H4 (cell line): ENCODE measurements at places on chromosomes 2 and 18.
A peak's percentile ranks its signal among the peaks of the same experiment; 100 is the strongest.

- DNase-seq, result peak; percentile 55
Measured at GRCh38 chr2:164840930-164841718, 499 bp downstream of the COBLL1 start.

- DNase-seq, result peak; percentile 56
Measured at GRCh38 chr2:39379643-39380524, 57.2 kb downstream of the MAP4K3 start.

GRCh38 chr18:50298443-50299284 lies 11.2 kb upstream of the CXXC1 start:
- DNase-seq, result no peak

- DNase-seq, result peak; percentile 69
Measured at GRCh38 chr2:196131384-196131937, 39.9 kb downstream of the STK17B start.

DNA sequence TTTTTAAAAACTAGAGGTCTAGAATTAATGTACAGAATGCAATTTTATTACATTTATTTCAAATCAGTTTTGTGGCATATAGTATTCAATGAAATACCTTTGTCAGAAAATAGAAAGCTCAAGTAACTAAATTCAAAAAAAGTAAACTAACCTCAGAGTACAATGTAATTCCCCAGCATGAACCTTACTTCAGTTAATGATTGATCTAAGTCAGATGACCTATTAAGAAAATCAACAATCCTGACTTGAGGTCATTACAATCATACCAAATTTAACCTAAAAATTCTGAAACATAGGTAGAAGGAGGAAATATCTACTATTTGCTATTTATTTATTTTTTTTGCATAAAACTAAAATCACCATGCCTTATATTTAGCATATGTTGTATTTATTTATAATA lies 142.9 kb downstream of the CCDC102B start:
- no peak for DNase-seq

GRCh38 chr2:168233726-168234406 lies 13.5 kb downstream of the STK39 start:
- no peak for DNase-seq

DNA sequence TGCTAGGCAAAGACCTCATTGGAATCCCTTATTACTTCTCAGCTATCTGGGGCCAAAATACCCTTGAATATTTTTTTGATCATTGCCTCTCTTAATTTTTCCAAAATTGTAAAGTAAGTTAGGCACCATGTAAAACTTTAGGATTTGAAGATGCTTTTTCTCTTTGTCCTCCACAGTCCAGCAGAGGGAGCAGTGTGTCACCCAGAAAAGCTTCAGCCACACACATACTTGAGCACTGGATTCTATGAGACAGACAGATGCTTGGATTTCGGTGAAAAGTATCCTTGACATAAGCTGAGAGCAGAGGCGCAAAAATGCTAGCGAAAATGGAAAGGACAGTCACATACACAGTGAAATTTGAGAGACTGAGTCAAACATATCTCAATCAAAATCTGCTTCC lies 74.7 kb upstream of the KCNJ3 start:
- DNase-seq, result peak; percentile 57

DNA sequence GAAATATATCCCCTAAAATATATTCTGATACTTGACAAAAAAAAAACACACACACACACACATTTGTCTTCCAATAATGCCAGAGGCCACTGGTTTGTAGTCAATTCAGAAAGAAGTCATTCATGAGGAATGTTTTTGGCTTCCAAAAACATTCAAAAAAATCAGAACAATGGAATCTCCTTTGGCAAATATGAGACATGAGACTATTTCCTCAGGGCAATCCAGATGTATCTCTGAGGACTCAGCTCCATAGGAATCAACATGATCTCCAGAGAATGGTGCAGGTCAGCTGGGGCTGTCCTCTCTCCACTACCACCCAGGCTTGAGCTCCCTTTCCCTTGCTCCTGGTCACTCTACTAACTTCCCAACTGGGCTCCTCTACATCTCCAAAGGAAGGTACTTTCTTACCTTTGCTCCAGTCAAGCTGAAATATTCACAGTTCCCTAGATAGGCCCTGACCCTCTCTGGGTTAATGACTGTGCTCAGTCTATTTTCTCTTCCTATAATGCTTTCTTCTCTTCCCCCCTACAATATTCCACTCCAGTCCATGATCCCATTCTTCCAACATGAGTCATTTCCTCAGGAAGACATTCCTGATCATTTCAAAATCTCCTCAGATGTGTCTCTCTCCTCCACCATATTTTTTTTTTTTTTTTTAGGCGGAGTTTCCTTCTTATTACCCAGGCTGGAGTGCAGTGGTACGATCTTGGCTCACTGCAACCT lies 145.3 kb downstream of the C1D start:
- DNase-seq, result peak; percentile 79

DNA sequence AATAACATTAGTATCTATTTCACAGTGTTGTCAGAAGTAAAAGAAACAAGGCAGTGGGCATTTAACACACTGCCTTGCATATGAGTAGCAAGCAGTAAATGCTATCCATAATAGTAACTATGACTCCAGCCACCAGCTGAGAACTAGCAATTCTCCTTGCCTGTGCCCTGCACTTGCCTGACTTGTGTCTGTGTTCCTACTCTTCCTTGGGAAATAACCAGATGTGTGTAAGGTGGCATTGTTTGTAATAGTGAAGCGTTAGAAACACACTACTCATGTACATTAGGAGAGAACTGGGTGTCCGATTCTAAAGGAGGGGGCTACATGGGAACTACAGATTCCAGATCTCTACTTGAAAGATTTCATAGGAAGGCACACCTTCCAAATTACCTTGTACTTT lies 197.8 kb downstream of the STK39 start:
- DNase-seq, result no peak

DNA sequence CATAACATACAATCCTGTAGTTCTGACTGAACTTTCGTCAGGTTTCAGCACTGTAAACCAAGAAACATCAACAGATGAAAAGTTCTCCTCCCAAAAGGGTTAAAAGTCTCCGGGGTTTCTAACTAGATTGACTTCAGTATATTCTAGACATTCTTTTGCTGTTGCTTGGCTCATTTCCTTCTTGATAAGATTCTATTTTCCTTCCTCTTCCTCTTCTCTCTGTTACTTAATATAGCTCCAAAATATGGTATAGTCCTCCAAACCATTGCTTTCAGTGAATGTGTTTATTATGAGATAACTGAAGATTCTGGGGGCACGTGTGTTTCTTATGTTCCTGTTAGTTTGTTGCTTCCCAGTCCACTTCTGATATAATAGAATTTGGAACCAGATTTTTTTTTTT lies 46.4 kb upstream of the MAP4K3 start:
- no peak for DNase-seq

- no peak for DNase-seq
Measured at GRCh38 chr2:144595686-144596072, 75.8 kb upstream of the ZEB2 start.

DNA sequence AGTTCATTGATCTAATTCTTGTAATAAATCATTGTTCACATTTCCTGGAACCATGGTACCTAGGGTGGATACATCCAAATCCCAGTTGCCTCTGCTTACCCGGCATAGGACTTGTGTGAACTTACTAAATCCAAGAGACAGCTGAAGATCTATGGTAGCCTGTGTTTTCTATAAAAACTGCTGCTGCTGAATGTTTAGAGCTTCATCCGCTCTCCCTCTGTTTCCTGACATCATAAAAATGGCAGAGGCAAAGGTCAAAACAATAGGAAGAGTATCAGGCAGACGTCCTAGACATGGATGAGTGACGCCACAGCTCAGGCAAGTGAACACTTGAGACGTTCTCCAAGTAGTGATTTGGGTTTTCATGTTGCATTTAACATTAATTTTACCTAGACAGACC lies 258.3 kb downstream of the ALPK2 start:
- DNase-seq, result no peak

GRCh38 chr2:240904216-240905175 lies 1.6 kb upstream of the CROCC2 start:
- no peak for DNase-seq

- no peak for DNase-seq
Measured at GRCh38 chr2:75456111-75456510, 104.6 kb downstream of the EVA1A start.

DNA sequence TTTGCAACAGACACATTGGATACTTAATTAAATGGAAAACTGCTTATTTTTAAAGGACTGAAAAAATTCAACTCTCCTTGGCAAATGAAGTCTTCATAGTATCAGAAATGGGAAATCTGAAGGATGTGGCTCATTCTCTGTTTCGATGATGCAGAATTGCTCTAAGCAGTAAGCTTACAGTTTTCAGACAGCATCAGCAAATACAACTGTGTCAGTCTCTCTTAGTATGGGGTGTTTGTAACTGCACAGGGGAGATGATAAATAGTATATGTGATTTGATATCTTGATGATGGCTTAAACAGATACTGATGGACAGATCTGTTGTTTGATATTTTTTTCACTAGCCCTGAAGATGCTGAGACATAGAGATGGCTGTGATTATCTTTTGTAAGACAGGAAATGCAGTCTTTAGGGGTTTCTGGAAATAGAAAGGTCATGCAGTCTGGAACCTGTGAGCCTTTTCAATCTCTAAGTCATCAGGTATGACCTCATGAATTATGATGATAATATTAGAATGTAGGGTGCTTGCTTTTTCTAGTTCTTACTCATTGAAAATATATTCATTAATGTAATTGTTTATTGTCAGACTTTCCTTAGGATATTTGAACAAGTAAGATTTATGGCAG lies 84.2 kb downstream of the SLC4A10 start:
- no peak for DNase-seq

- no peak for DNase-seq
Measured at GRCh38 chr2:27875089-27875881, 14.9 kb downstream of the RBKS start.

GRCh38 chr2:123596621-123597020 lies 428.5 kb upstream of the CNTNAP5 start:
- no peak for DNase-seq

GRCh38 chr2:45260946-45261345 lies 251.7 kb upstream of the SIX2 start:
- no peak for DNase-seq

- DNase-seq, result no peak
Measured at GRCh38 chr2:187900021-187900420, 345.8 kb upstream of the TFPI start.

DNA sequence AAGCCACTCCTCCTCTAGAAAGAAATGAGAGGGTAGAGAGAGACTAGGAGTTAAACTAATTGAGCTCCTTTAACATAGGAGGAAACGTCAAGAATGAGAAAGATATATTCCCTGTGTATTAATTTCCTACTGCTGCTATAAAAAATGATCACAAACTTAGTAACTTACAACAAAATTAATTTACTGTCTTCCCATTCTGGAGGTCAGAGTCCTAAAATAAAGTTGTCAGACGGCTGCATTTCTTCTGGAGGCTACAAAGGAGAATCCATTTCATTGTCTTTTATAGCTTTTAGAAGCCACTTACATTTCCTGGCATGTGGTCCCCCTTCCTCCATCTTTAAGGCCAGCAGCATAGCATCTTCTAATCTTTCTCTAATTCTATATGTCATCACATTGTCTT lies 26.9 kb downstream of the ICA1L start:
- no peak for DNase-seq

- no peak for DNase-seq
Measured at GRCh38 chr2:102636283-102636907, 17.0 kb downstream of the SLC9A2 start.

- no peak for DNase-seq
Measured at GRCh38 chr18:58247363-58247834, 203.4 kb downstream of the NEDD4L start.

GRCh38 chr2:241110607-241111439 lies 8.7 kb upstream of the MTERF4 start:
- DNase-seq, result no peak

DNA sequence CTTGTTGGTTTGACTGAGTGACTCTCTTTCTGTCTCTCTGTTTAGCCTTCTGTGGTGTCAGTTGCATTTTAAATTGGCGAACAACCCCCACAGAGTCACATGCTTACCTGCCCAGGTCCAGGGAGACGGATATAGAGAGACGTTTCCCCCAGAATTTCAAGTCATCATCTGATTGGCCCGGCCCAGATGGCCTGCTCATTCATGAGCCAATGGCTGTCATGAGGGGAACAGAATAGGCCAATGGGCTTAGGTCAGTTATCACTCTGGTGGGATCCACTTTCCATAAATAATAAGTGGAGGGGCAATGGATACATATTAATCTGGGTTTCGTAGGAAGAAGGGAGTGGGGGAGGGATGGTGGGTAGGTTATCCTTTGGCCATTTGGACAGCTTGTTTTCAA lies 150.0 kb upstream of the SPRED2 start:
- DNase-seq, result no peak

DNA sequence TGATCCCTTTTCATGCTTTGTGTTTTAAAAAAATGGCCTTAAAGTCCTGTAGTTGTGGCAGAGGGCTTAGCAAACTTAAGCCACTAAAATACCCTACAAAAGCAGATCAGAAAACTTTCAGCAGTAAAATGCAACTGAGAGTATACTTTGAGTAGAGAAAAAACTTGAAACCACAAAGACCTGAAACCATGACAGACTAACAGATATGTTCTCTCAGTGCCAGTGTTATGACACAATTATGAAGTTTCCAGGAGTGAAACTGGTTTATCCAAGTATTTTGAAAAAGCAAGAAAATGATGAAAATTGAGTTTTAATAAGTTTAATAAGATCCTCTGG lies 74.5 kb downstream of the SPRED2 start:
- DNase-seq, result no peak

- DNase-seq, result peak; percentile 89
Measured at GRCh38 chr2:88329815-88330603, 122.5 kb downstream of the FOXI3 start.

DNA sequence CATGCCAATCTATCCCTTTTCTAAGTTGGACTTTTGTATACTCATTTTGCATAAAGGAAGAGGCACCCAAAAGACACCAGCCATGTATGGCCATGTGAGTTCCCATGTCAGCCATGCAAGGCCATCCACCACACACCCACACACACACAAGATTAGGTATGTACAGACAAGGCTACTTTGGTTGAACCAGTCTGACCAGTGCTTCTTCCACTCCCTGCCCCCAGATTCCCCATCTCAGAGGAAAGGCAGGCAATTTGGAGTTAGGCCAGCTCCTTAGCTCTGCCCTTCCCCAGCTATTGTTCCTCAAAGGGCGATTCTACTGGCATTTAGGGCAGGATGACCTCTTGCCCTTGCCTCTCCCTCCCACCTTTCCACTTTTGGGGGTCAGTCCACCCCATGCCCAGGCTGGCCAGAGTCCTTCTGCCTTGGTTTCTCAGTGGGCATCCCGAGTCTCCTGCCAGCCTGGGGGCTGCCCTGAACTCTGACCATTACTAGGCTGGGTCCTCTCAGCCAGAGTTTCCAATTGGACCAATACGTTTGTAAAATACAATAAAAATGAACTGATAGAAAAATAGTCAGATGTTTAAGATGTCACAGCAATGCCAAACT lies 101.1 kb downstream of the ZBTB7C start:
- no peak for DNase-seq
